Fibroblast of skin of left quadriceps (primary cell): ENCODE measurements at places on chromosomes 1 and 21.

GRCh38 chr1:201795066-201795465 is 33.9 kb upstream of the IPO9 start:
- no peak for DNase-seq

GRCh38 chr1:226519716-226520598 is 28.6 kb upstream of the STUM start:
- DNase-seq: no peak

DNA sequence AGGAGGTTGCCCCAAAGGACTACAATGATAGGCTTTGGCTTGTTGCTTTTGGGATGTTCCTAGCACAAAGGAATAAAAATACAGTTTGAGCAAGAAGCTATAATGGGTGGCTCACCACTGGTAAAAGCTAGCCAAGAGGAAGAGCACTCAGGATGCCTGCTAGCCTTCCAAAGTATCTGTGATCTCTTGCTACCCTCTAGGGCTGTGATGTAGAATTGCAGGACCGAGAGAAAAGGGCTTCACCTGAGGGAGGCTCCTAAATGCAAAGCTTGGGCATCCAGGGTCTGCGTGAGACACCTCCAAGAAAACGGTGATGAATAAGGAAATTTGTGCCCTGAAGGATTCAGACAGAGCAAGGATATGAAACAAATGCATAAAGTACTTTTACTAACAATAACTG is 17.7 kb downstream of the IVL start:
- no peak for DNase-seq

DNA sequence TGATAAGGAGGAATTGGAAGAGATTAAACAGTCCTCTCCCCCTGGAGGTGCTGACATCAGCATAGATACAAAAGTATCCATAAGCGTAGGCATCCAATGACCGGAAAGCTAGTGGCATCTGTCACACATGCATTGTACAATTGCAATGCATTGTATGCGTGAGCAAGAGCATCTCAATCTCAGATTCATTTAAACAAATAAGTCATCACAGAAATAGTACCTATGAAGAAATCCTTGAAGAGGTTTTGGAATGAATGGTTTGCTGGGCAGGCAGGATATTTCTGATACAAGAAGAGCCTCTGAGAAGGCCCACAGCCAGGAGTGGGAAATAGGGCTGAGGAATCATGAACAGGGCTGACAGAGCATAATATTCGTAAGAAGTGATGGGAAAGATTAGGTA is 88.9 kb upstream of the ABCD3 start:
- DNase-seq: no peak

- DNase-seq: no peak
Measured at GRCh38 chr1:236471653-236472052, 52.1 kb upstream of the LGALS8 start.

DNA sequence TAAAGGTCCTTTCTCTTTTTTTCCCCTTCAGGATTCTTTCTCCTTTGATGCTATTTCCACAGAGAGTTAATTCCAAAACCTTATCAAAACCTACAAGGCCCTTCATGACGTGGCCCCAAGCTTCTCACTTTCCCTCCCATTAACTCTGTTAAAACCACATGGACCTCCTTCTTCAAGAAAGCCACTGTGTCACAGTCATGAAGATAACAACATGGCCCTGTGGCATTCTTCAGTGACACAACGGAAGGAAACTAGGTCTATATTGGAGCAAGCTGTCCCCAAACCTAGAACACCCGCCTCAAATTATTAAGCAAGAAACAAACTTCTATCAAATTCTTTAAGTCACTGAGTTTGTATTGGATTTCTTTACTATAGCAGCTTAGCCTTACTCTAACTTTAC is 611.1 kb downstream of the NUF2 start:
- DNase-seq: no peak

- DNase-seq: no peak
Measured at GRCh38 chr1:209780268-209780667, 4.1 kb downstream of the C1orf74 start.

DNA sequence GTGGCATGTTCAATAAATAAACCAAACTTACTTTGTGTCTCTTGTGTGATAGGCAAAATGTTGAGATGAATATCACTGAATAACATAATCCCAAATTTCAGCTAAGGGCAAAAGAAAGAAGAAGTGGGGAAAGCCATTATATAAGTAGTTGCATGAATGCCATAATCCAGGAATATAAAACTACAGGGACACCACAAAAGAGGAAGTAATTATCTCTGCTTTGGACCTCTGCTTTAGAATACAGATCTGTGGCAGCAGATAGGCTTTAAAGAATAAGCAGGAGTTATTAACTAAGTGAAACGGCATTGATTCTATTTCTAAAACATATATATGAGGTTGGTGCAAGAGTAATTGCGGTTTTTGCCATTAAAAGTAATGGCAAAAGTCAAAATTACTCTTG is 288.5 kb upstream of the SNX7 start:
- no peak for DNase-seq

DNA sequence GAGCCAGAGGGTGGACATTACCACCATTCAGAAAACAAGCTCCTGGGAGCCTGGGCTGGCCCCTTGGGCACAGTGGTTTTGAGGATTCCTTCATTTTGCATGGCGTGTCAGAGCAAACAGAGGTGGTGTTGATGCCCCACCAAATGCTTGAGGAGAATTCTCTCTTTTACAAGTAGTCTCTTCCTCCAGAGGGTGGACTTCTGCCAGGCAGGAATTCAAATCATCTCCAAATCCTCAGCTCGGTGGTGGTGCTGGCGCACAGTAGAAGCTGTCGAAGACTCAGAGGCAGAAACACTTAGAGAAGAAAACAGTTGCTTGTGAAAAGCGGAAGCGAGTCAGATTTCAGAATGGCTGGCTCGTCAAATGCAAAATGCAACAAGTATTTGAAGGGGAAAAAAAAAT is 3.4 kb upstream of the CHI3L1 start:
- no peak for DNase-seq

GRCh38 chr1:180155182-180155682 is 563 bp downstream of the QSOX1 start:
- no peak for DNase-seq

DNA sequence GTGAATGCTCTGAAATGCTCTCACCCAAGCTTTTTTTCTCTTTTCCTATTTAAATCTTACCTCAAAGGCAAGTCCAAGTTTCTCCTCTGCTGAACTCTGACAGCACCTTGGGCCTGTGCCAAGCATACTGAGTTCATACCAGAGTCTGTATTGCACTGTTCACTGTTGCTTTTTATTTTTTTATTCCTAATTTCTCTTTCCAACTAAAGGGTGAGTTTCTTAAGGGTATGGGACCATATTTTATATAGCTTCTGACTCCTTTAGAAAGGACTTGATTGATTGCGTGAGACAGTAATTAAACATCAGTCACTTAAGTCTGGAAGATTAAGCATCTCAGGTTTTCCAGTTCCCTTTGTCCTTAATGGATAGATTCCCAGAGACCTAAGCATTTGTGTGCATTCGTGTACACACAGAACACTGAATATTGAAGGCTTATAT is 69.9 kb downstream of the CACHD1 start:
- no peak for DNase-seq

DNA sequence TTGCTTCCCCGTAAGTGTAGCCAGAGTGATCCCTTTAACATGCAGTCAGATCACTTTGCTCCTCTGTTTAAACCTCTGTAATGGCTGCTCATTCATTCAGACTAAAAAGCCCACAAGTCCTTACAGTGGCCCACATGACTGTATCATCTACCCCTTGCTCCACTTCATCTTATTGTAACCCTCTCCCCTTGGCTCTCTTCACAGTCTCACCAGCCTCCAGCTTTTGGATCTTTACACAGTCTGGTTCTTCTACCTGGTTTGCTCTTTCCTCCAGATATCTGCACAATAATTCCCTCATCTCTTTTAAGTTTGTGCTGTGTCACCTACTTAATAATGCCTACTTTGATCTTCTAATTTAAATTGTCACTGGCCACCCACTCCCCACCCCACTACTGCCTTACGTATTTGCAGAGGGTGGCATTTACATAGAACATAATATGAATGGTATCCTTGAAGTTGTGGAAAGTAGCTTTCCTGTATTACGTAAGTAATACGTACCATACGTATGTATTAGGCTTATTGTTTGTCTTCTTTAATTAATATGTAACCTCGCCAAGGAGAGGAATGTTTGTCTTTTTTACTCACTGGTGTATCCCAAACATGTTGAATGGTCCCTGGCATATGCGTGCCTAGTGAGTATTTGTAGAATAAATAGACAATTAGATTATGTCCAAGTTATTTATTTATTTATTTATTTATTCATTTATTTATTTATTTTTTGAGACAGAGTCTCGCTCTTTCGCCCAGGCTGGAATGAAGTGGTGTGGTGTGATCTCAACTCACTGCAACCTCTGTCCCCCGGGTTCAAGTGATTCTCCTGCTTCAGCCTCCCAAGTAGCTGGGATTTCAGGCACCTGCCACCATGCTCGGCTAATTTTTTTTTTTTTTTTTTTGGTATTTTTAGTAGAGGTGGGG is 48.6 kb downstream of the TSNAX start:
- no peak for DNase-seq

GRCh38 chr1:177448652-177449357 is 278.0 kb downstream of the BRINP2 start:
- DNase-seq: no peak

DNA sequence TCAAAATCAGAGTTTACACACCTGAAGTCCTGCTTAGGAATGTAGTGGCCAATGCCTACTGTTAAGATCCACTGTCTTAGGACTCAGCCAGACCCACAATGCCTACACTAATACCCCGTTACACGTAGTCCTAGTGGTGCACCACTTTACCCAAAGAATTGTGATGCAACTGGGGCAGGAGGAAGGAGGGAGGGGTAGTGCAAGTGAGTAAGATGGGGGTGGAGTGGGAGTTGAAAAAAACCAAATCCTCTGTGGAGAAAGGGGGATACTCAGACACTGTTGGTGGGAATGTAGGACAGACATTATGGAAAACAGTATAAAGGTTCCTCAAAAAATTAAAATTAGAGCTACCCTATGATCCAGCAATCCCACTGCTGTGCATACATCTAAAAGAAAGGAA is 19.5 kb downstream of the GLIS1 start:
- DNase-seq: no peak

DNA sequence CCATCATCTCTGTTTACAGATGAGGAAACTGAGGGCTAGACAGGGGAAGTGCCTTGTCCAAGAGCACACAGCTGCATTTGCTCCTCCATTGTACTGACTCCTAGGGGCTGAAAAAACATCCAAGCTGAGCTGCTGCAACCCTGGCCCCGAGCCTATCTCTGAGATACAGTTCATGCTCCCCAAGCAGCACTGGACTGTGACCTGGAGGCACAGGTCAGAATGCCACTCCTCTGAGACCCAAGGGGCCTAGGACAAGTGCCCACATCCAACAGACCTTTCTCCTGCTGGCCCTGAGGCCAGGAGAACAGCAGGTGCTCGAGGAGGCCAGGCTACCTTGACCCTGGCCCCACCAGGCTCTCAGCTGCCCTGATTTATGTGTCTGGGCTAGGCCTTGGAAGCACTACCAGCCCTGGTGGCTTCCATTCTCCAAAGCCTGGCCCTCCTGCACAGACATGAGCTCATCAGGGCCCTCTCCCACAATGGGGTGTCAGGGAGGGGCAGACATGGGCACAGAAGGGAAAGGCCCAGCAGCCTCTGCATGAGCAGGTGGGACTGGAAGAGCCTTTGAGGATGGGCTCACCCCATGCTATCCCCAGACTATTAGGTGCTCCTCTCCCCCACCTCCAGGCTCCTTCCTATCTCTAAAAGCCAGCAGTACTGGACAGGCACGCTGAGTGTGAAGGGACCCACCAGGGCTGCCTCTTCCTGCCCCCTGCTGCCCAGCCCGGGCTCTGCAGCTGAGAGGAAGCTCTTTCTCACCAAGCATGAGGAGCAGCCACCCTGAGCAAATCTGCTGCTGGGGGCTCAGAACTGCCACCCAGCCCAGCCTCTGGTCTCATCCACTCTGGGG is 18.8 kb downstream of the ADGRB2 start:
- DNase-seq: no peak

DNA sequence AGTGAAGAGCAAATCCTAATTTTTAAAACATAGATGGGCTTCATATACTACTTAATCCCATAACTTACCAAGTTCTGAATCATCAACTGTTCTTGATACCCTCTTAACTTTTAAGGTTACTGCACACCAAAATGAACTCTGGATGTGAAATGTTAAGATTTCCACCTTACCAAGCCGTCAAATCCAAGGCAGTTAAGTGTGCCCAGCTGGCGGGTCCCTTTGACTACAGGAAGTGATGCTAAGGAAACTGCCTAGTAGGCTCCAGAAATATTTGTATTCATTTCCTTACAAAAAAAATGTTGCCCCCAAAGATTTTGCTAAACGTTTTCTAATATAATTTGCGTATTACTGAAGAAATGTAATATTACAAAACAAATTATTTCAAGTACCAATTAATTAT is 10.7 kb downstream of the NRIP1 start:
- no peak for DNase-seq

DNA sequence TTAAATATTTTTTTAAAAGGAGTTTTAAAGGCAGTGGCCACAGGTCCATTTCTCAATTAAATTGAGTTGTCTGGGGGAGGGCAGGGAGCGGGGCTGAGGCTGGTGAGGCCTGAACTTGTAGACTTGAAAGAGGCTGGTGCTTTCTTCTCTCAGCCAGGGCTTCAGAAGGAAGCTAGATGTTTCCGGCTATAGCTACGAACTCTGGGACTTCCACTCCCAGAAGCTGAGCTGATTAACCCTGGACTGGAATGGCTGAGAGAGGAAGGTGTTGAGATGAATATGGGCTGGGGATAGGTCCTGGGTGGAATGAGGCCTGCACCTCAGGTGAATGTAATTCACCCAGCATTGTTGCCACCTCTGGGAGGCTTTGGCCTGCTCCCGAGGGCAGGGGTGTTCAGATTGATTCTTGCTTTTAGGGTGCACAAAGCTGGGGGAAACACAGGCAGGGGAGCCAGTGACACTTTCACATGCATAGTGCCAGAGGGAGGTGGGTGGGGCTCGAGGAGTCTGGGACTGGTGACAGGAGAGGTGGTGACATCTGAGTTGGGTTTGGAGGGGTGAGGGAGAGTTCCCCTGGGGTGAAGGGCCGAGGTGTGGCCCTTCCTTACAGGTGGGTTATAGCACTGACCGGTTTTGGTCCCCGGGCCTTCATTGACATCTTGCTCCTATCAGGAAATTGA is 18.2 kb downstream of the LDLRAP1 start:
- DNase-seq: no peak

DNA sequence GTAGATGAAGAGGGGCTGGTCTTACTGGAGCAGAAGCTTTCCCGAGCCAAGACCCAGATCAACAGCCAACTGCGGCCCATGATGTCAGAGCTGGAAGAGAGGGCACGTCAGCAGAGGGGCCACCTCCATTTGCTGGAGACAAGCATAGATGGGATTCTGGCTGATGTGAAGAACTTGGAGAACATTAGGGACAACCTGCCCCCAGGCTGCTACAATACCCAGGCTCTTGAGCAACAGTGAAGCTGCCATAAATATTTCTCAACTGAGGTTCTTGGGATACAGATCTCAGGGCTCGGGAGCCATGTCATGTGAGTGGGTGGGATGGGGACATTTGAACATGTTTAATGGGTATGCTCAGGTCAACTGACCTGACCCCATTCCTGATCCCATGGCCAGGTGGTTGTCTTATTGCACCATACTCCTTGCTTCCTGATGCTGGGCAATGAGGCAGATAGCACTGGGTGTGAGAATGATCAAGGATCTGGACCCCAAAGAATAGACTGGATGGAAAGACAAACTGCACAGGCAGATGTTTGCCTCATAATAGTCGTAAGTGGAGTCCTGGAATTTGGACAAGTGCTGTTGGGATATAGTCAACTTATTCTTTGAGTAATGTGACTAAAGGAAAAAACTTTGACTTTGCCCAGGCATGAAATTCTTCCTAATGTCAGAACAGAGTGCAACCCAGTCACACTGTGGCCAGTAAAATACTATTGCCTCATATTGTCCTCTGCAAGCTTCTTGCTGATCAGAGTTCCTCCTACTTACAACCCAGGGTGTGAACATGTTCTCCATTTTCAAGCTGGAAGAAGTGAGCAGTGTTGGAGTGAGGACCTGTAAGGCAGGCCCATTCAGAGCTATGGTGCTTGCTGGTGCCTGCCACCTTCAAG is 57.3 kb downstream of the LAMC2 start:
- DNase-seq: no peak
